ENCODE measurements at places on chromosomes 16 and 17. TPM values are rescaled to one million over a fixed set of nuclear protein-coding genes. Genes with fewer than 3 reads are reported as not detected.

DNA sequence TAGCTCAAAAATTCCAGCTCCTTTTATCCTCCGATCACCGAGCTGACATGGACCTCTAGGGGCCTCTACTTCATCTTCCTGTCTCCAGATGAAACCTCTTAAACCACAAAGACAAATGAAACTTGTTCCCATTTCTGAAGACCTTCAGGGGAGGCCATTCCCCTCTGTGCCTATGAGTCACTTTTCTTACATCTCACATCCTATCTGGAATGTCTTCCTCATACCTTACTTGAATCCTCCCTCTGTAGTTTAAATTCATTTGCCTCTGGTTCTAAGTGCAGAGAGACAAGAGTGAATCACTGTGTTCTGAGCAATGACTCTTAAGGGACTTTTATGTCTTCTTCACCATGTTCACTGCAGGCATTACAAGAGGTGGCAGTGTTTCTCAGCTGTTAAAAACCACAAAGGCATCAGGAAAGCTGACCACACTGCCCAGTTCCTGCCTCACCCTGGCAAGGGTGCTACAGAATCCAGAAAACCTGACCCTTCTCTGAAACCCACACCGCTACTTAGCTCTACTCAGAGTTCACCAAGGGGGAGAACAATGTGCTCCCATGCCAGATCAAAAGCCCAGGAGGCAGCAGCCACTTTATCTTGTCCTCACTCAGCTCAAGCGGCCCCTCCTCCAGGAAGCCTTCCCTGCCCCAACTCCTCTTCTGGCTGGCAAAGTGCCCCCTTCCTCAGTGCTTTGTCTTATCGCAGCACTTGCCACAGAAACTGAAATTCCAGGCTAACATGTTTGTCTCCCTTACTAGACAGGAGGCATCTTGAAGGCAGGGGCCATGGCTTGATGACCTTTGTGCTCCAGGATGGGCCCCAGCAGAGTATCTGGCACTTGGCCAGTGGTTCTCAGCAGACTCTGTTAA is 6.4 kb downstream of the CUEDC1 start:
- H3K36me3 ChIP-seq: no peaks in the 10 kb centered on the region
- H3K4me1 ChIP-seq: peaks cover 7% of the 10 kb centered on the region
- H3K27me3 ChIP-seq: no peaks in the 10 kb centered on the region
- DNase-seq: no peak
- peak overlapping the region; percentile 49 for H3K27ac ChIP-seq

DNA sequence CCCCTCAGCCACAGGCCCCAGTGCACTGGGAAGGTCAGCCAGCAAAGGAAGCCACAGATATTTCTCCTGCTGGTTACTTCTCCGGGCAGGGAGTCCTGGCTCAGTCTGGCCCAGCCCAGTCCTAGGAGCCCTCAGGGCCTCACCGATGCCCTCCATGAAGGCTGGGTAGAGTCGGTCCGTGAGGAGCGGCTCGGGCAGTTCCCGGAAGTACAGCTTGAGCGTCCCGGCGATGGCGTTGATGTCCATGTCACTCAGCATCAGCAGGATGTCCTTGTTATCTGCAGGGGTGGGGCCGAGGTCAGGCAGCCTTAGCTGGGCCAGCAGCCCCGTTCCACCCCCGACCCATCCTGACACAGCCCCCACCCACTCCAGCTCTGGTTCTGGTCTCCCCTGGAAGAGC is 13.7 kb downstream of the TIMM22 start:
- no peak for DNase-seq
- H3K36me3 ChIP-seq: peaks cover 7% of the 10 kb centered on the region

- DNase-seq: no peak
- H3K27ac ChIP-seq: no peak overlapping the region
- no peak overlapping the region for H3K4me3 ChIP-seq
- no peaks in the 10 kb centered on the region for H3K36me3 ChIP-seq
- no peaks in the 10 kb centered on the region for H3K27me3 ChIP-seq
- no peaks in the 10 kb centered on the region for H3K4me1 ChIP-seq
Measured at GRCh38 chr17:27341041-27341471, 47.1 kb downstream of the WSB1 start.

The KCNH6 gene
- 0.39 TPM for total RNA-seq

The ELAC2 gene
- total RNA-seq: 20.2 TPM

The CDH15 gene
- 0.84 TPM for total RNA-seq

Measured in pancreas (tissue), 10 donors.